NCI-H1092 treated with DMSO at 0.1 percent for 48 hours (cell line): ENCODE measurements at places on chromosomes 6 and 20.
A peak's percentile ranks its signal among the peaks of the same experiment; 100 is the strongest.

DNA sequence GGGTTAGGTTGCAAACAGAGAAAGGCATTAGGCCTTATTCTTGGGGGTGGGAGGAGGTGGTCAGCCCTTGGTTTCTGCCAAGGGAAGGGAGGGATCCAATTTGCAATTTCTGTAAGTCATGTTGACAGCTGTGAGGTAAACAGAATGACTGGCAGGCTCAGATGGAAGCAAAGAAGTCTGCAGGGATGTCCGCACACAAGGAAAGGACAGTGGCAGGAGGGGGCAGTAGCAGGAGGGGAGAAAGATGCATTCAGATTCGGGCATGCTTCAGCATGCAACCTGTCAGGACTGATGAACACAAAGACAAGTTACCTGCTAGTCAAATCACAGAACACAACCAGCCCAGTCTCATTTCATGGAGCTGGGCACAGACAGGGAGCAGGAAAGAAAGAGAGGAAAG lies 217.9 kb upstream of the FOXA2 start:
- no peak for DNase-seq

GRCh38 chr20:38144974-38145728 lies 19.9 kb downstream of the TGM2 start:
- DNase-seq, result no peak

DNA sequence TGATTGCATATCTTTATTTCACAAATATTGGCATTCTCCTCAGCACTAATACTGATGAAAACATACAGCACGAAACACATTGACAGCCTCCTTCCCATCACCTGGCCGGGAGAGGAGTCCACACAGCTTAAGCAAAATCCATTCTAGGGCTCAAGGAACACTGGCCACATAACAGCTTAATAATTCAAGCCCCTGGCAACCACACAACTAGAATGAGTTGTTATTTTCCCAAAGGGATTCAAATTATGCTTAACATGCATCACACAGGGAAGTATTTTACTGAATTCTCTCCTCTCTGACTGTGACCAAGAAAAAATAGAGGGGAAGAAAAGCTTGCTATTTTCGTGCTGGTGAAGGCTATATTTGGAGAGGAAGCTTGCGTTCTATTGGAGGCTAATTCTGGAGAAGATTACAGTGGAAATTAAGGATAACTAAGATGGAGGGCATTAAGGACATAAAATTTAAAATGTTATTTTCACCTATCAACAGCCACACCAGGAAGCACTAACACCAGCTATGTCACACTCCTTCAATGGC lies 198.5 kb downstream of the ADGRG6 start:
- no peak for DNase-seq

GRCh38 chr20:47817573-47817972 lies 32.3 kb upstream of the SULF2 start:
- no peak for DNase-seq

DNA sequence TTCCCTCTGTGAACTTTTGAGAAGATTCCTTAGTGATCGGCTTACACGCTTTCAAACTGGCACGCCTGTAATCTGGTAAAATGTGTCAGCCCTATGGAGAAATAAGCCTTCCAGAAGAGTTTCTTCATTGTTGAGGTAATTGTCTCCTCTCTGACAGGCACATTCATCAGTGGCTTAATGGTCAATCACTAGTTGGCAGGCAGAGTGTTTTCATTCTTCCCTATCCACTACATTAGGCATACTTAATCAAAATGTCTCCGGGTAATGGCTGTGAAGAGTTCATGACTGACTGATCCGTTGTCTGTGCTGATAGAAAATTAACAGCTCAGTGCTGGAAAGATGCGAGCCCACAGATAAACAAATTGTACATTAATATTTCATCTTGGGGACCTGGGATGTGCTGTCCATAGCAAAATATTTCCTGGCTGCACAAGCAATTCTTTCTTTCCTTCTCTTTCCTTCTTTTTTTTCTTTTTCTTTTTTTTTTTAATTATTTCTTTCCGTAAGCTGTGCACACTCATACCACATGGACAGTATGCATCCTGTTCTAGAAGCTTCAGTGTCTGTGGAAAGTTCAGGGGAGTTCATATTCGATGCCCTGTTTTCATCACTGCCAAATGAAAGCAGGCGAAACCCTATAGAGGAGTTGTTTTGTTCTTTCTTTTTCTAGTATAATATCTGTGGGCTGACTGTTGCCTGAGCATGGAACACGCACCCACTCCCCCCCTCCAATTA lies 31.4 kb downstream of the TSHZ2 start:
- DNase-seq, result peak; percentile 74

DNA sequence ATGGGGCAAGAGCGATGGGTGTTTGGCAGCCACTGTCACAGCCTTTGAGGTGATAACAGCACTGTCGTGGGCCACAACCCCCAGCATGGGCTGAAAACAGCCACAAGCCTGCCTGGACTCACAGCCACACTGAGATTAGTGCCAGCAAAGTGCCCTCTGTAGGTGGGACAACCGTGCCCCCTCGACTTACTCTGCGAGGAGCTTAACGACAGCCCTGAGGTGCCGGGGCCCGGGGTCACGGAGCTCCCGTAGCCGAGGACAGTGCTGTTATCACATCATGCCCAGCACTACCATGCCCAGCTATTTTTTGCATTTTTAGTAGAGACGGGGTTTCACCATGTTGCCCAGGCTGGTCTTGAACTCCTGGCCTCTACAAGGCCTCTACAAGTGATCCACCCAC lies 36.6 kb downstream of the SUMO4 start:
- DNase-seq, result no peak

- peak; percentile 7 for DNase-seq
Observed at GRCh38 chr20:8094415-8094818, 37.6 kb upstream of the PLCB1 start.
